ENCODE measurements at places on chromosomes 1 and 21.

DNA sequence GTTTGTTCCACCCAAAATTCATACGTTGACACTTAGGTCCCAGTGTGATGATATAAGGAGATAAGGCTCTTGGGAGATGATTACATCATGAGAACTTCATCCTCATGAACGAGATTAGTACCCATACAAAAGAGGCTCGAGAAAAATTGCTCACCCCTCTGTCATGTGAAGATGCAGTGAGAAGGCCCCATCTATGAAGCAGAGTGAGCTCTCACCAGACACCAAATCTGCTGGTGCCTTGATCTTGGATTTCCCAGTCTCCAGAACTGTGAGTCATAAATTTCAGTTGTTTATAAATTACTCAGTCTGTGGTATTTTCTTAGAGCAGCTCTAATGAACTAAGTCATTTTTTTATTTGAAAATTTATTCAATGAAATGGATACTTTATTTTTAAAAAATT is 42.6 kb upstream of the USP25 start:
- no peak for DNase-seq

DNA sequence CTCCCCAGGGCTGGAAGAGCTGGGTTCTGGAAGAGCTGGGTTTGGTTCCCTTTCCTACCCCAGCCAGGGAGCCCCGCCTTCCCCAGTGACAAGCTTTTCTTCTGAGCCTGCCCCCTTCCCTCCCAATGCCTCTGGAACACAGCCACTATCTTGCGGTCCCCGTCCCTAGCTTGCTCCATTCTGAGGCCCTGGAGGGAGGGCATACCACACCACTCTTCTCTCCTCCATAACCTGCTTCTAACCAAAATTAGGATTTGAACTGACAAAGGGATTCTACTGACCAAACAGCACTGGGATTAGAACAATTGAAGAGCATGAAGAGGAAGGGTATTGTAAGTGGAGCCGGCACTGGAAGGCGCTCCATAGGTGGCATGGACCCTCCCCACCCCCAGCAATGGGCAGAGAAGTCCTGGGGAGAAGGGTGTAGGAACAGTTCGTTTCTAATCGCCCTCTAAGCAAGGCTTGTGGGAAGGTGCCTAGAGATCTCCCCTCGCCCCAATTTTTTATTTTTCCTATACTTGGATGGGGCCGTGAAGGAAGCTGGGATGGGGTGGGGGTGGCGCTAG is 690 bp downstream of the C1orf216 start:
- no peak for DNase-seq

- DNase-seq = no peak
Measured at GRCh38 chr1:154115180-154115579, 39.7 kb downstream of the NUP210L start.

GRCh38 chr21:42997053-42997452 is 22.7 kb downstream of the PKNOX1 start:
- no peak for DNase-seq

DNA sequence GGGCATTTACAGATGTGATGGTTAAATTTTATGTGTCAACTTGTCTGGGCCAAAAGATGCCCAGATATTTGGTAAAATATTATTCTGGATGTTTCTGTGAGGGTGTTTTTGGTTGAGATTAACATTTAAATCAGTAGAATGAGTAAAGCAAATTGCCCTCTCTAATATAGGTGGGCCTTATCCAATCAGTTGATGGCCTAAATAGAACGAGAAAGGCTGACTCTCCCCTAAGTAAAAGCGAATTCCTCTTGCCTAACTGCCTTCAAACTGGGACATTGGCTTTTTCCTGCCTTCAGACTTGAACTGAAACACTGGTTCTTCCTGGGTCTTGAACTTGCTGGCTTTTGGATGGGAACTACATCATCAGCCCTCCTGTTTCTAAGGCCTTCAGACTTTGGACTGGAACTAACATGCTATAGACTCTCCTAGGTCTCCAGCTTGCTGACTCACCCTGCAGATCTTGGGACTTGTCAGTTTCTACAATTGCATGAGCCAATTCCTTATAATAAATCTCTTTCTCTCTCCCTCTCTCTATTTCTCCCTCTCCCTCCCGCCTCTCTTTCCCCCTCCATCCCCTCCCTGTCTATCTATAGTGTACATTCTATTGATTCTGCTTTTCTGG is 10.2 kb upstream of the NAV1 start:
- no peak for DNase-seq

DNA sequence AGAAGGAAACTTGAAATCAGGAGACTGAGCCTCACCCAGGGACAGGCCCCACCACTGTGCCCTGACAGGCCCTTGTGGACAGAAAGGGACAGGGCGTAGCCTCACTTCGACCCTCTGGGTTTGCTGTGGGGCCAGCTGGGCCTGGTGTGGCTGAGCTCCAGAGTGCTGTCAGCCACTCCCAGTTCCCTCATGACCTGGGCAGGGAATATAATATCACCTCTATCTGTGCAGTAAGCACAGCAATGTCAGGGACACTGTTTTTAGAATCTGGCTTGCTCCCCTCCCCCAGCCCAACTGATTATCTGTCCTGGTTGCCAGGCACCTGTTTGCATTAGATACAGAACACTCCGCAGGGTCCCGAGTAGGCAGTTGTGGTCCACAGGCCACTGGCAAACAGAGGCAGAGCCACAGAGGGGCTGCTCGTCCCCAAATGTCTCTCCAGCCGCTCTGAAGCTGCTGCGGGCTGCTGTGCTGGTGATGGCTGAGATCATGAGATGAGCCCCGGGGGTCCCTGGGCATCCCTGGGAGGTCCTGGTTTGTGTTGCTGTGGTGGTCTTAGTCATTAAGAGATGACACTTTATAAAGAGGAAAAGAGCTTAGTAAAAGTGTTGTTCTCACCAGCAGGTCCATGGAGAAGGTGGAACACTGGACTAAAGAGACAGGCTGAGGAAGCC is 51.6 kb downstream of the ETS2 start:
- DNase-seq = no peak

GRCh38 chr1:38746402-38746935 is 113.1 kb downstream of the RRAGC start:
- DNase-seq = no peak

- no peak for DNase-seq
Measured at GRCh38 chr1:51716746-51717145, 99.9 kb downstream of the OSBPL9 start.

DNA sequence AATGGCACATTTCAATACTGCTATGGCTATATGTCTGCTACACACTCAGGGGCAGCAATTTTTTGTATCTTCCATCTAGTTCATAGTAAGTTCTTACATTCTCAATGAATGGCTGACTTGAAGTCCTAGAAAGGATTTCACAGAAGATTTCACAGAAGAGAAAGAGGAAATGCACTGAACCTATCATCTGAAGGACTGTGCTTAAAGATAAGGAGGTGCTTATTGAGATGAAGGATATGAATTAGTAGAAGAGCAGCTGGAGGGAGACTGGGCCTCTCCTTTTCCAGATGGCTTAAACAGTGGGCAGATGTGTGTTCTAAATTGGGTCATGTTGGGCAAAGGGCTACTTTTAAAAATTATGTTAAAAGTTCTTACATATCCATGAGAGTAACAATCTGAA is 14.6 kb downstream of the ADAR start:
- no peak for DNase-seq

GRCh38 chr1:61636376-61636775 is 88.6 kb downstream of the TM2D1 start:
- no peak for DNase-seq

DNA sequence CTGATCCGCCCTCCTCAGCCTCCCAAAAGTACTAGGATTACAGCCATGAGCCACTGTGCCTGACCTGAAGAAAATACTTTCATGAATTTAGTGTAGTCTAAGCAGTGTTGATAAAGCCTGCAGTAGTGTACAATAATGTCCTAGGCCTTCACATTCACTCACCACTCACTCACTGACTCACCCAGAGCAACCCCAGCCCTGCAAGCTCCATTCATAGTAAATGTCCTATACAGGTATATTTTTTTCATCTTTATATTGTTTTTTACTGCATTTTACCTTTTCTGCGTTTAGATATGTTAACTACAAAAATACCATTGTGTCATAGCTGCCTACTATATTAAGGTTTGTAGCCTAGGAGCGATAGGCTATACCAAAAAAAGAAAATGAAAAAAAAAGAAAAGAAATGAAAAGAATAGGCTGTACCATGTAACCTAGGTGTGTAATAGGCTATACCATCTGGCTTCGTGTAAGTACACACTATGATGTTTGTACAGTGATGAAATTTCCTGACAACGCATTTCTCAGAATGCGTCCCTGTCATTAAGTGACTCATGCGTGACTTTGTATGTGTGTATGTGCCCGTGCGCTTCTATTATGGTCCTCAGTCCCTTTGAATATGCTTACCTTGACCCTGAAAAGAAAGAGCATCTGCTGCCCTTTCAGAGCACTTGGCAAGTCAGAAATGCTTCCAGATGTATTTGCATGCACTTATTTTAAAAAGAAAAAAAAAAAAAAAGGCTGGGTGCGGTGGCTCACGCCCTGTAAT is 9.2 kb upstream of the SLAMF8 start:
- no peak for DNase-seq

Measured in activated T-helper 2 cell treated with anti-CD3 and anti-CD28 coated beads, Interferon-gamma antibody, Interleukin-2, Interleukin-4, amounts not matched to agents 10 μg/mL and 5 μg/mL and 100 μg/mL, durations not matched to agents 14 hours and 24 hours and 36 hours (primary cell).